Chondrocyte (in vitro differentiated cells): ENCODE measurements at places on chromosomes 1 and 21. TPM values are rescaled to one million over a fixed set of nuclear protein-coding genes. Genes with fewer than 3 reads are reported as not detected.

The IFNLR1 gene
- total RNA-seq, result 0.12 to 0.22 TPM in 2 of 3 replicates, not detected in the other

The PADI1 gene
- total RNA-seq, result 0.41 to 0.97 TPM (median 0.70 TPM) in 3 replicates

The SLAMF8 gene
- total RNA-seq, result not detected in 3 replicates

The DLGAP3 gene
- total RNA-seq, result 0.12 to 0.64 TPM (median 0.22 TPM) in 3 replicates

The PSRC1 gene
- 4.3 to 6.6 TPM (median 6.5 TPM) in 3 replicates for total RNA-seq

The LYPD8 gene
- total RNA-seq, result not detected in 3 replicates

The NDUFV3 gene
- total RNA-seq, result 41.7 to 50.6 TPM (median 42.9 TPM) in 3 replicates

The SPRR2B gene
- not detected in 3 replicates for total RNA-seq

The GPR25 gene
- total RNA-seq, result not detected in 3 replicates

DNA sequence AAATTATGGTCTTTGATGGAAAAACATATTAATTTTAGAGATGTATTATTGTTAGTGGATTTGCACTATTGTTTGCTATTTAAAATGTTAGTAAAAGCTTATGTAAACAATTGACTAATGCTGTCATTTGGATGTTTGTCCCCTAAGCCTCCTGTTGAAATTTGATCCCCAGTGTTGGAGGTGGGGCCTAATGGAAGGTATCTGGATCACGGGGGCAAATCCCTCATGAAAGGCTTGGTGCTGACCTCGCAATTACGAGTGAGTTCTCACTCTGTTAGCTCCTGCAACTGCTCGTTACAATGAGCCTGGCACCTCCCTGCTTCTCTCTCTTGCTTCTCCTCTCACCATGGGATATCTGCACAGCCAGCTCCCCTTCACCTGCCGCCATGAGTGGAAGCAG, 14.3 kb downstream of the TMEM35B start:
- DNase-seq, result no peak

DNA sequence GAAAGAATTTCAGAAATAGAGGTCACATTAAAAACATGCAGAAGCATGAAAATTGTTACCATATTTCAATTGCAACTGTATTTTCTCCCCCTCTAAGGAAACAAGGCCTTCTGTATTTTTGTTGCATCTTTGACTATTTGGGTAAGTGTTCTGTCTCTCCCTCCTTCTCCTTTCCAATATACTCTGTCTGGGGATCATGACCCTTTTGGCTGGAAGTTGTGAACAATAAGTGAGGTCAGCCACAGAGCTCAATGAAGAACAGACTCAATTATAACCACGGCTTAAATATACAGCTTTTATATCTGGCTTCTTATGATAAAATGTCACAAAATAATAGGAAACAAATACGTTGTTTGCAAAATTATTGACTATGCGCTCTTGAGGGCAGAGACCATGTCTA, 47.1 kb downstream of the SPAG17 start:
- no peak for DNase-seq

DNA sequence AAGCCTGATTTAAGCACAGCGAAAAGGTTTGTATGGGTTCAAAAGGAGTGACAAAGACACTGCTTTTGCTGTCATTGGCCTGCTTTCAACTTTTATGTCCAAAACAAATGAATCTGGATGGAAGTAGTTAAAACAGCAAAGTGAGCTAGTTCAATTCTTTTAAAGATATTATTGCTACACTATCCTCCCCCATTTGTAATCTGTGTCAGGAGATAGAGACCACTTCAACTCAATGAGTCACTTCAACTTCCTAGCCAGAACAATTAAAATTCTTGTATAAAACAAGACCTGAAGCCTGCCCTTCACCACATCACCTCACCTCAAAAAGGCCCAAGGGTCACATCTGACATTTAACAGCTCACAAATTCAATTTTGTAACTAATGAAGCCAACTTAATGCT, 364.1 kb upstream of the LYPLAL1 start:
- no peak for DNase-seq

GRCh38 chr1:211334986-211335385, 8.4 kb downstream of the TRAF5 start:
- no peak for DNase-seq

DNA sequence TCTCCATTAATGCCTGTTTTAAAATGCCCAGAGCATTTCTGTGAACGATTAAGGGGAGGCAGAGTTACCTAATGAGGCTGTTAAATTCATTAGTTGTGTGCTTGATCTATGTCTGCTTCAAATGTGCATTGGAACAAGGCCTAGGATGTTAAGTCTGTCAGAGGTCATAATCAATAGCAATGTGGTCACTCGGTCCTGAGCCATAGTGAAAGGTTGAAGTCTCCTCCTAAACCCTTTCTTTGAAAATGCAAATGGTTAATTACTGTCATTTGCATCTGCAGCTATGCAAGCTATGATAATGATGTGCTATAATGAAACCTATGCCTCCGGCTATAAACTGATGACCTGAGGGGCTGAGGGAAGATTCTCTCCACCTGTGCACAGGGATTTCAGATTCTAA, 114.2 kb upstream of the NR5A2 start:
- DNase-seq, result no peak

DNA sequence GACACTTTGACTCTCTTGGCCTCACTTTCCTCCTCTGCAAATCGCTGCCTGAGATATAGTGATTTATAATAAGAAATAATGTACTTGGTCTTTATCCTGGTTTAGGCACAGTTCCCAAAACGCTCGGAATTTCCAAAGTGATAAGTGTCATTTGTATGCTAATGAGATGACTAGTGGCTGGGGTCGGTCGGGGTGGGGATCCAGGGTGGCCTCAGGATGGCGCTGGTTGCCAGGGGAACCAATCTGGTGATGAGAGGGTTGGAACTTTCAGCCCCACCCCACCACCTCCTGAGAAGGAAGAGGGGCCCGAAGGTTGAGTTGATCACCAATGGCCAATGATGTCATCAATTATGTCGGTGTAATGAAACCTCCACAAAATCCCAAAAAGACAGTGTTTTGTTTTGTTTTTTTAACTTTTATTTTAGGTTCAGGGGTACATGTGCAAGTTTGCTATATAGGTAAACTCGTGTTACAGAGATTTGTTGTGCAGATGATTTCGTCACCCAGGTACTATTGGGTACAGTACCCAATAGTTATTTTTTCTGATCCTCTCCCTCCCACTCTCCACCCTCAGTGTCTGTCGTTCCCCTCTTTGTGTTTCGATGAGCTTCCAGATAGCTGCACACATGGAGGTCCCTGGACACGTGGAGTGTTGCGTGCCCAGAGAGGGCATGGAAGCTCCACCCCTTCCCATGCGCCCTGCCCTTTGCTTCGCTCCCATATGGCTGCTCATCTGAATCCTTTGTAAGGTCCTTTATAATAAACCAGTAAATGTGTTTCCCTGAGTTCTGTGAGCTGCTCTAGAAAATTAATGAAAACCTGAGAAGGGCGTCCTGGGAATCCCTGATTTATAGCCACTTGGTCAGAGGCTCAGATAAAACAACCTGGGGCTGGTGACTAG, 97.2 kb downstream of the KCNN3 start:
- no peak for DNase-seq

DNA sequence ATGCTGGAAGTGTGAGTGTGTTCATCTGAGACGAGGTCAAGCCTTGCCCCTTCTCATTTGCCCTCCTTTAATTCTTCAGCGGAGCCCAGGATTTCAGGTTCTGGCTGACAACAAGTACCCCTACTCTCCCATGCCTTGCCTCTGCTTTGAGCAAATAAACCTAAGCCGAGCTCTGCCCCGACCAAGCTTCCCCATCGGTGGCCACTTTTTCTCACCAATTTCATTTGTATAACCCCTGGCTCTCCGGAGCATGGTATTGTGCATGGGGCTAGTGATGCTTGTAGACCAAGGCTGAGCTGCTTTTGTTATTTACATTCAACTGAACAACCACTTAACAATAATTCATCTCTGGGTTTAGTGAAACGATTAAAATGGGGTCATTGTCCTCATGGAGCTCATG, 100.2 kb upstream of the RAB3GAP2 start:
- no peak for DNase-seq

DNA sequence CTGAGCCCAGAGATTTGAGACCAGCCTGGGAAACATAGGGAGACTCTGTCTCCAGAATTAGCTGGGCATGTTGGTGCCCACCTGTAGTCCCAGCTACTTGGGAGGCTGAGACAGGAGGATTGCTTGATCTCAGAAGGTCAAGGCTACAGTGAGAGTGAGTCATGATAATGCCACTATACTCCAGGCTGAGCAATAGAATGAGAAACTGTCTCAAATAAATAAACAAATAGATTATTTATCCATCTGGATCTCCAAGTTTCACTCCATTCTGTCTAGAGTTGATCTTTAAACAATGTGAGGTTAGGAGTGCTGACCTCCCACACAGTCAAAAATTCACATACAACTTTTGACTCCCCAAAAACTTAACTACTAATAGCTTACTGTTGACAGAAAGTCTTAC, 106.8 kb upstream of the PALMD start:
- DNase-seq, result no peak

DNA sequence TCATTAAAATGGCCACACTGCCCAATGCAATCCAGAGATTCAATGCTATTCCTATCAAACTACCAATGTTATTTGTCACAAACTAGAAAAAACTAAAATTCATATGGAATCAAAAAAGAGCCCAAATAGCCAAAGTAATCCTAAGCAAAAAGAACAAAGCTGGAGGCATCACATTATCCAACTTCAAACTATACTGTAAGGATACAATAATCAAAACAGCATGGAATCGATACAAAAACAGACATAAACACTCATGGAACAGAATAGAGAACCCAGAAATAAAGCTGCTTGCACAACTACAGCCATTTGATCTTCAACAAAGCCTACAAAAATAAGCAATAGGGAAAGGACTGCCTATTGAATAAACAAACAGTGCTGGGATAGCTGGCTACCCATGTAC, 100.4 kb downstream of the FAF1 start:
- no peak for DNase-seq

- no peak for DNase-seq
Observed at GRCh38 chr1:67939186-67939743, 106.0 kb upstream of the GNG12 start.

GRCh38 chr1:209642816-209643215, 9.4 kb downstream of the LAMB3 start:
- DNase-seq, result no peak

DNA sequence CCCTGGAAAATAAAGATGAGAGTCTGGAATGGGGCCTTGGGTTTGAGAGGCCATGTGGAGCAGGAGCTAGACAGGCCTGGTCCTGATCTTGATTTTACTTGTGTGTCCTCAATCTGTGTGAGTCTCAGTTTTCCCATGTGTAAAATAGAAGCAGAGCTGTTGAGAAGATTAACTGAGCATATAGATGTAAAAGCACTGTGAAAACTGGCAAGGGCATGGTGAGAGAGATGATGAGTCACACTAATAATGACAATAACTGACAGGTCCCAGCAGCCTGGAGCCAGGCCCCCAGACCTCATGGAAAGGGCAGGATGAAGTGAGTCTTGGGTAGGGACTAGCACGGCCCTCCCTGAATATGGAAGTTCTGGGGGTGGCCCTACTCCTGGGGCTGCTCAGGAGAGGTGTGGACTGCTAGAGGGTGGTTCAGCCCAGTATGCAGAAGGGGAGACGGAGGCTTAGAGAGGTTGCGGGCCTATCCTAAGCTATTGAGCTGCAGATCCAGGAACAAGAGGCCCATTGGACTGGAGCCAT, 2.8 kb upstream of the AHDC1 start:
- DNase-seq, result no peak

DNA sequence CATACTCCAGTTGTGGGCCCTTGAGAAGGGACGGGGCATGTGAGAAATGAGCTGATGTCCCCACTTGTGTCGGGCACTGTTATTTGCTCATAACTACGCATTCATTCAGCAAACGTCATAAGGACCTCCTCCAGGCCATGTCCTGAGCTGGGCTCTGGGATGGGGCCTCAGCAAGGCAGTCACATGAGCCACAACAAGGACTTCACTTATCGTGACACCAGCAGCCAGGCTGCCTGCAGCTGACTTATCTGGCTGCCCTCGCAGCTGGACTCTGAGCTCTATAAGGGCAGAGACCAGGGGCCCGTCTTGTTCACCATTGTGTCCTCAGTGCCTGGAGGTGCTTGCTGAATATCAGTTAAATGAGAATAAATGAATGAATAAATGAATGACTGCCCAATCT, 37.5 kb upstream of the GRIK3 start:
- DNase-seq, result no peak

DNA sequence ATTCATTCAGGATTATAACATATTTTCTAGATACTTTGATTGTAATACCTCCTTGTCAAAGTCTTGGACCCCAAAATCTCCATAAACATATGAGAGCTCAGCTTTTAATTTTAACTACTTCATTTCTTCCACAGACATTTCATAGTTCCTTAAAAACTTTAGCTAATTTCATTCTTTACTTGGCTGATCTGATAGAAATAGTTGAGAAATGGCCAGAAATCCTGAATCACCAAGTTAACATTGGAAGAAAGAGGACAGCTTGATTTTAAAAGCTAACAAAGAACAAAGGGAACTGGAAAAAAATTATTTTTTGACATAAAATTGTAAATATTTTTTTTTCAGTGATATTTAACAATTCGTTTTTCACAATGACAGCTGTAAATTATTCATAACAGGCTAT, 216.5 kb downstream of the NTNG1 start:
- no peak for DNase-seq

GRCh38 chr1:175390522-175391254, 198.1 kb upstream of the KIAA0040 start:
- no peak for DNase-seq

DNA sequence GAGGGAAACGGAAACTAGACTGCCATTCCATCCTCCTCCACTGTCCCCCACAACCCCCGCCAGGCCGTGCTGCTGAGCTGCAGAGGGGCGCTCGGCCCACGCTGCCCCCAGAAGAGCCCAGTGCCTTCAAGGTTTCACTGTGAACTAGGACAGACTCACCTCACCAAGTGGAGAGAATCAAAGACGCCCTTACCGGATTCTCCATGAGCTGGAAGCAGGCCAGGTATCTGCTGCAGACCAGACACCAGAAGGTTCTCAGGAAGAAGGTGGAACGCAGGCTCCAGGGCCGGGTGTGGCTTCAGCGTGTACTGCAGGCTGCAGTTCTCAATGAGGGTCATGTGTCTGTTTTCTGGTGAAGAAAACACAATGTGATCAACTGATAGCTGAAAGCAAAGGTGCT, 30.6 kb downstream of the NPHP4 start:
- no peak for DNase-seq

DNA sequence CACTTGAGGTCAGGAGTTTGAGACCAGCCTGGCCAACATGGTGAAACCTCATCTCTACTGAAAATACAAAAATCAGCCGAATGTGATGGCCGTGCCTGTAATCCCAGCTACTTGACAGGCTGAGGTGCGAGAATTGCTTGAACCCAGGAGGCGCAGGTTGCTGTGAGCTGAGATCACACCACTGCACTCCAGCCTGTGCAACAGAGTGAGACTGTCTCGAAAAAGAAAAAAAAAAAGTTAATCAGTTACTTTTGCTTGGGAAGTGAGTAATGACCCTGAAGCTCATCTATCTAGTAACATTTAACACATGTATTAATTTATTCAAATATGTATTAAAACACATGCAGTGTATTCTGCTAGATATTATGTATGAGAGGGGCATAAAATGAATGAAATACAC, 49.4 kb downstream of the ZNF326 start:
- no peak for DNase-seq

- DNase-seq, result no peak
Observed at GRCh38 chr1:169089776-169090175, 16.7 kb upstream of the ATP1B1 start.

- DNase-seq, result no peak
Observed at GRCh38 chr1:76254104-76255030, 179.8 kb downstream of the ST6GALNAC3 start.
